ENCODE measurements at places on chromosomes 7 and 10. TPM values are rescaled to one million over a fixed set of nuclear protein-coding genes. Genes with fewer than 3 reads are reported as not detected.

TFEC gene
- 0.02 TPM for polyA plus RNA-seq

ATE1 gene
- polyA plus RNA-seq, result 7.2 TPM

AGAP4 gene
- polyA plus RNA-seq, result 17.6 TPM

CALML5 gene
- not detected for polyA plus RNA-seq

WEE2 gene
- not detected for polyA plus RNA-seq

SPDYE5 gene
- not detected for polyA plus RNA-seq

PARG gene
- 12.1 TPM for polyA plus RNA-seq

CCL24 gene
- polyA plus RNA-seq, result not detected

OLAH gene
- polyA plus RNA-seq, result not detected

SLC13A4 gene
- polyA plus RNA-seq, result 0.23 TPM

CPXM2 gene
- not detected for polyA plus RNA-seq

All from SK-N-SH (cell line).